ENCODE measurements at places on chromosomes 2 and 18.

- no peak for DNase-seq
These were observed 17.6 kb upstream of the GRP start for GRCh38 chr18:59202258-59202820.

GRCh38 chr2:68537809-68538208, 70.4 kb downstream of the APLF start:
- DNase-seq = no peak

DNA sequence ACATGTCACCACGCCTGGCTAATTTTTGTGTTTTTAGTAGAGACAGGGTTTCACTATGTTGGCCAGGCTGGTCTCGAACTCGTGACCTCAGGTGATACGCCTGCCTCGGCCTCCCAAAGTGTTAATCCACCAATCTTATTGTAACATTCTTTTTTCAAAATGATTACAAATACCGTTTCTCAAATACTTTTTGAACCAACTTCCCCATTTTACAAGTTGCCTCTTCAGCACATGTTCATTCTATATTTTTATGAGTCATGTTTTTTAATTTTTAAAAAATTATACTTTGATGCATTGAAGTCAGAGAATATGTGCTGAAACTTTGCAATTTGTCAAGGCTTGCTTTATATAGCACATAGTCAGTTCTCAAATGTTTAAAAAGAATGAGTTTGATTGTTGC, 58.2 kb downstream of the QPCT start:
- no peak for DNase-seq

DNA sequence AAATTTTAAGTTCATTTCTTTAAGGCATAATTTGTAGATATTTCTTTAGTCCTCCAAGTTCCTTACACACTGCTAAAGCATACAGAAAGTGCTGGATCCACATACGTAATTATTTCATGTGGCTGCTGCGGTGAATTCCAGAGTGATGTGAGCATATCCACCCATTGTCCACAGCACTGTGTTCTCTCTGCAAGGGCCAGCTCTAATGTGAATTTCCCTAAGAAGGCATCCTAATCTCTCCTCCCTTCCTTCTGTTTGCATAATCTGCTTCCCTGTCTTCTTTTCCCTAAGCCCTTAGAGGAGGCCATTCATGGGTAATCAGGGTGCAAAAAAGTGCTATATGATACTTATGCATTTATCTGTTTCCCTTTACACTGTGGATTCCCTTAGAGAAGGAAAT, 57.2 kb downstream of the COBLL1 start:
- DNase-seq = no peak

- no peak for DNase-seq
These were observed 105.3 kb downstream of the CABLES1 start for GRCh38 chr18:23240609-23240930.

GRCh38 chr2:555164-555922, 121.9 kb downstream of the TMEM18 start:
- DNase-seq = no peak

DNA sequence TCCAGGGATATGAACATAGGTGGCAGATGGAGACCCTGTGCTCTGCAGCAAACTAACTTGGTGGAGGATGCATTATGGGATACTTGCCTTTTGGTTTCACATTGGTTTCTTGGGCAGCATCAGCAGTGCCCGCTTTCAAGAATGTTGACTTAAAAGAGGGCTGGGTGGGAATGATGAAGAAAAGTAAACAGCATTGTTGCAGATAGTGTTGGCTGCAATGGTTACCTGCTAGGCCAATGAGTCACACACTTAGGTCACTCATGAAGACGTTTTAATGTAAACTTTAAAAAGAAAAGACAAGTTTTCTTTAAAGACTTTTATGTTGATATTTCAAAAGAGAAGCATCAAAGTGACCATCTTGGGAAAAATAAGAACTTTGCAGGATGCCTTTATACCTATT, 26.1 kb upstream of the FAM237A start:
- peak; percentile 20 for DNase-seq

GRCh38 chr2:216183462-216183861, 74.3 kb downstream of the XRCC5 start:
- no peak for DNase-seq

DNA sequence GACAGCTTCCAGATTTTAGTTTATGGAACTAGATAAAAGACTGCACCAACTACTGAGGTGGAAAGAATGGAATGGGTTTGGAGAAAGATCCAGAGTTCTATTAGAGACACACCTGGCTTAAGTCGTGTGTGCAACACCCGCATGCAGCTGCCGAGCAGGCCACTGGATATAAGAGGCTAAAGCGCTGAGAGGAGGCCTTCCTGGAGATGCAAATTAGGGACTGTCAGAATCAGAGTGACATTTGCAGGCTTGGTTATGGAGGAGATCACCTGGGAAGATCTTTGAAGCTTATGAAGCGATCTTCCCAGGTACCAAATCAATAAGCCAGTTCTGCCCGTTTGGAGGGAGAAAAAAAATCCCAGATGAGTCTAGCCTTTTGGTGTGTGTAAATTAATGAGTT, 30.4 kb upstream of the KLHL29 start:
- no peak for DNase-seq

- peak; percentile 54 for DNase-seq
These were observed 299.1 kb downstream of the NRXN1 start for GRCh38 chr2:50732796-50733195.

- DNase-seq = no peak
These were observed 709 bp downstream of the PTPN2 start for GRCh38 chr18:12883372-12883683.

GRCh38 chr2:216735668-216736067, 40.3 kb upstream of the IGFBP5 start:
- DNase-seq = no peak

DNA sequence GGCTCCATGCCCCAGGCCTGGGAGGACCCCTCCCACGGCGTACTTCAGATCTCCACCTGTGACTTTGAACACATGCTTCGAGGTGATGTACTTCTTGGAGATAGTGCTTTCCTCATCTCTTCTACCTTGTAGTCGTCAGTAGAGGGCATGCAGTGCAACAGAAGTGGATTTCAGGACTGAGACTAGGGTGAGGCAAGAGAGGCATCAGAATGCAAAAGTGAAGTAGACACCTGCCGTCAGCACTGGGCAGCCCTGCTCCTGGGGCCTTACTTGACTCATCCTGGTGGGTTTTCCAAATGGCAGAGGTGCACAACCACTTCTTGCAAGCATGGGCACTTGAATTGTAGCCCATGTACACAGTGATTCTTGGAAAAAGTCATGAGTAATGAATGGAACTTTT, 258.8 kb downstream of the NEDD4L start:
- no peak for DNase-seq

DNA sequence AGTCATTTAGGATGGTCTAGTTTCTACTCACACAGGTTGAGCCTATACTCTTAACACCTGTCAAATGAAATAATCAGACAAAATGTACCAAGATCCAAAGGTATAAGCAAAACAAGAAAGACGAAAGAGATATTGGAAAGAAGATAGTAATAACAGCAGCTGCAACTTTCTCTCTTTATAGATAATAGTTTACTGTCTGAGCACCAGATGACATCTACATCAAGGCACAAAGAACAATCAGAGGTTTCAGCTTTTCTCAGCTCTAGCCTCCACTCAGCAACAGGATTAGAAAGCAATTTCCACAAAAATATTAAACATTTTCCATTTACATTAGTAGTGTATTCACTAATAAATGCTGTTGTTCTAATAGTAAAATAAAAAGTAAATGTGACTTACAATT, 66.3 kb downstream of the RTTN start:
- DNase-seq = no peak

DNA sequence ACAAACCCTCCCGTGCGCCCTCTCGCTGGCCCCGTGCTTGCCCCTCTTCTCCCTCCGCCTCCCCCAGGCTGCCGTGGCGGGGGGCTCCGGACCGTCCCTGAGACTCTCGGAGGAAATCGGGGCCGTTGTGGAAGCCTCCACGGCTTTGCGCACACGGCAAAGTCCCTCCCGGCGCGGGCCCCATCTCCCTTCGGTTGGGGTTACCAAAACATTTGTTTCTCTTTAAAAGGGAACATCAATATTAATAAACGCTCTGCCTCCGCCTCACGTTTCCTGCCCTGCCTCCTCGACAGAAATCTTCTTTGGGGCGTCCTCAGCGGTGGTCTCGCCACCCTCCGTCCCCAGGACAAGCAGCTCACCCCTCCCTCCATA, 3.8 kb downstream of the PAX3 start:
- DNase-seq = no peak

- peak; percentile 33 for DNase-seq
These were observed 75.8 kb downstream of the KIDINS220 start for GRCh38 chr2:8761529-8762164.

DNA sequence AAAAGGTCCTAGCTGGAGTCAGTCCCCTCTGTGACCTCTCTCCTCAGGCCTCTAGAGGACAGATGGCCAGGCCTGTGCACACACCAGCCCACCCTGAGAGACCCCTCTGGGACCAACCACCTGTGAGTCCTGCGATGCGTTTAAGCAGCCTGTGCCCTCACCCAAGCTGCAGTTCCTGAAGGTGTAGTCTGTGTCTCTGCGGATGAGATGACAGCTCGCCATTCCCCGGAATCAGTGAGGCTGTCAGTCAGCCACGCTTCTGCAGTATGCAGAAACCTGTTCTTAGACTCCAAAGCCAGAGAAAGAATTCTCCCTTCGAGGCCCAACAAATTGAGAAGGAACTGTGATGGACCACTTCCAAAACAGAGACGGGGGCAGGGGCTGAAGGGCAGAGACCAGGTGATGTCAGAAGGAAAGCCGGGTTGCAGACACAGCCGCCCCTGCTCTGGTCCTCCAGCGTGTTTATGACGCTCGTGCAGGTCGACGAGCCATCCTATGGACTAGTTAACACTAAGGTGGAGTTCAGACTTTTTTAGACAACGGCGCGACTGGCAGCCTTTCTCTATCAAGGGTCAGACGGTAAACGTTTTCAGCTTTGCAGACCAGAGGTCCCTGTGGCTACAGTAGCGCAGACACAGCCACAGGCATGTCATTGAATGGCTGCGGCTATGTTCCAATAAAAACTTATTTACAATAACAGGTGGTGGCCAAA, 10.2 kb downstream of the MTERF4 start:
- no peak for DNase-seq

GRCh38 chr2:205274801-205275200, 407.5 kb upstream of the NRP2 start:
- no peak for DNase-seq

GRCh38 chr2:166133653-166134052, 5.8 kb upstream of the SCN1A start:
- DNase-seq = no peak

GRCh38 chr2:65357959-65358294, 74.5 kb downstream of the SPRED2 start:
- DNase-seq = no peak
